ENCODE measurements at places on chromosomes 3 and 15. TPM values are rescaled to one million over a fixed set of nuclear protein-coding genes. Genes with fewer than 3 reads are reported as not detected.
A peak's percentile ranks its signal among the peaks of the same experiment; 100 is the strongest.

Gene ACTRT3
- total RNA-seq = 1.1 TPM

Gene GOLGA8R
- 1.5 TPM for total RNA-seq

Gene AADACL2
- not detected for total RNA-seq

Gene ADGRG7
- not detected for total RNA-seq

GRCh38 chr3:37660782-37661181 lies 200.9 kb upstream of the CTDSPL start:
- H3K27ac ChIP-seq = no peak overlapping the region
- H3K27me3 ChIP-seq = peaks cover 1% of the 10 kb centered on the region
- no peak for DNase-seq
- peaks cover 1% of the 10 kb centered on the region for H3K4me1 ChIP-seq

DNA sequence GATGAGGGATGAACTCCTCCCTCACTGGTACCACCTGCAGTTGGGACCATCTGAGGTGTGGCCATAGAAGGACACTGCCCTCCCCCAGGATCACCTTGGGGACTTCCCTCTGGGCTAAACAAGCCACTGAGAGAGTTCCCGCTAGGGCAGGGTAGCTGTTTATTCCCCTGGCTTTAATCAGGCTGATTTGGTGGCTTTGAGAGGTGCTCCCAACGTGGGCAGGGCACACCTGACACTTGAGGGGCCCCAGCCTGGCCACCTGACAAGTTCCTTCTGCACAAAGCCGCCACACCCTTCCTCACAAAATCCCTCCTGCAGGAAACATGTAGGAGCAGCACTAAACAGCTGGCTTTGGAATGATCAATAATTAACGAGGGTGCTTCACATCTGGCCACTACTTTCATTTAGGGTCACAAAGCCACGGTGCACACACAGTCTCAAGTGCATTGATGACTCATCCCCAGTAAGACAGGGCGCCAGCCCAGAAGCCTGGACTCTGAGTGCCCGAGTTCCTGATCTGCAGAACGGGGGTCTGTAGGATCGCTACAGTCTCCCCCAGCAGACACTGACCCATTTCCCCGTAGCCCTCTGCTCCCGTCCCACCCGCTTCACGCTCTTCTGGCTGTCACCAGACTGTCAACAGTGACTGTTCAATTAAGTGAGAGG lies 75.1 kb downstream of the ATP10A start:
- H3K27me3 ChIP-seq = no peaks in the 10 kb centered on the region
- peak overlapping the region; percentile 24 for H3K27ac ChIP-seq
- no peak for DNase-seq
- no peak overlapping the region for H3K4me3 ChIP-seq

DNA sequence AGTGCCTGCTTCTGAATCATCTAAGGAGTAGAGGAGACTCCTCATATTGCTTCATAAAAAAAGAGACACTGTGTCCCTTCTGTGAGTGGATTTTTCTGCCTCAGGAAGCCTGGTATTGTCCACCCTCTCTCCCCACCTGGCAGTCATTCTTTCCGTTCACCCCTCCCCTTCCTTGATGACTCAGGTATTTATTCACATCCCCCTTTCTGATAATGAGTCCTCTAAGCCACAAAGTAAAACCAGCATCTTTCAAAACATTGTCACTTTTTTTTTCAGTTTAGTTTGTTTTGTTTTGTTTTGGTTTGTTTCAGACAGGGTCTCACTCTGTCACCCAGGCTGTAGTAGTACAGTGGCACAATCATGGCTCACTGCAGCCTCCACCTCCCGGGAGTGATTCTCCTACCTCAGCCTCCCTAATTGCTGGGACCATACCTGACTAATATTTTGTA lies 65.2 kb upstream of the UBE2E1 start:
- peaks cover 25% of the 10 kb centered on the region for H3K27me3 ChIP-seq
- H3K27ac ChIP-seq = peak overlapping the region; percentile 68
- peaks cover 10% of the 10 kb centered on the region for H3K4me1 ChIP-seq
- H3K36me3 ChIP-seq = no peaks in the 10 kb centered on the region
- peak; percentile 75 for DNase-seq

DNA sequence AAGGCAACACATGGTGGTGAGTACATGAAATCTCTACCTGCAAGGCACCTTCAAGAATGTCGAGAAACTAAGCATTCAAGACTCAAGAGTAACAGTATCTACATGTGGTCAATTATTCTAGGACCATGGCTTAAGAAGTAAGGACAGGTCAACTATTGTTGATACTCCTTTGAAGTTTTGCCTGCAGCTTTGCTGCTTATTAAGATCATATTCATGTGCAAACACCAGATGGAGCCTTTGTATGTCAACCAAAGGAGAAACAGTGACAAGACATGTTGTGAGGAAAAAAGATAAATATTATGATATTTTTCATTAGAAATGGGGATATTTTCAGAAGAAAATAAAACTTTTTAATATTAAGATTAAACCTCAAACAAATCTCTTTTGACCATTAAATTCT lies 52.3 kb upstream of the FGF7 start:
- H3K36me3 ChIP-seq = no peaks in the 10 kb centered on the region
- H3K27ac ChIP-seq = no peak overlapping the region
- H3K4me3 ChIP-seq = no peak overlapping the region
- no peak for DNase-seq

GRCh38 chr3:81713031-81713430 lies 48.4 kb downstream of the GBE1 start:
- H3K4me1 ChIP-seq = no peaks in the 10 kb centered on the region
- no peak overlapping the region for H3K27ac ChIP-seq
- H3K4me3 ChIP-seq = no peak overlapping the region
- no peak for DNase-seq
- H3K36me3 ChIP-seq = peaks cover 4% of the 10 kb centered on the region
- H3K27me3 ChIP-seq = no peaks in the 10 kb centered on the region

- H3K27me3 ChIP-seq = no peaks in the 10 kb centered on the region
- peaks cover 14% of the 10 kb centered on the region for H3K4me1 ChIP-seq
- no peak for DNase-seq
- H3K4me3 ChIP-seq = no peak overlapping the region
- H3K27ac ChIP-seq = no peak overlapping the region
These were observed 5.1 kb upstream of the TASOR start for GRCh38 chr3:56688191-56688590.

DNA sequence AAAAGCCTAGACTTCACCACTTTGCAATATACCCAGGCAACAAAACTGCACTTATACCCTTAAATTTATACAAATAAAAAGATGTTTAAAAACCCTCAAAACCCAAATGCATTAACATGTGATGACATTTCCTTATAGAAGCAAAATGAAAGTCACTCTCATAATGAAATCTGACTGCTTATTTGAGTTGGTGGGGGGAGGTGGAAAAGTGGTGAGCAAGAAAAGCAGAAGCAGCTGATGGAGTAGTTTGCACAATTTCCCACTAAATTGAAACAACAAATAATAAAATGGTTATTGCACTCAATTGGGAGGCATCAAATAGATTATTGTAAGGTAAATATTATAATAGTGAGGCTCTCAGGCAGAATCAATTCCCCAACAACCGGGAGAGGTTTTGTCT lies 54.0 kb upstream of the GADL1 start:
- H3K27me3 ChIP-seq = no peaks in the 10 kb centered on the region
- no peaks in the 10 kb centered on the region for H3K4me1 ChIP-seq
- no peak overlapping the region for H3K27ac ChIP-seq

DNA sequence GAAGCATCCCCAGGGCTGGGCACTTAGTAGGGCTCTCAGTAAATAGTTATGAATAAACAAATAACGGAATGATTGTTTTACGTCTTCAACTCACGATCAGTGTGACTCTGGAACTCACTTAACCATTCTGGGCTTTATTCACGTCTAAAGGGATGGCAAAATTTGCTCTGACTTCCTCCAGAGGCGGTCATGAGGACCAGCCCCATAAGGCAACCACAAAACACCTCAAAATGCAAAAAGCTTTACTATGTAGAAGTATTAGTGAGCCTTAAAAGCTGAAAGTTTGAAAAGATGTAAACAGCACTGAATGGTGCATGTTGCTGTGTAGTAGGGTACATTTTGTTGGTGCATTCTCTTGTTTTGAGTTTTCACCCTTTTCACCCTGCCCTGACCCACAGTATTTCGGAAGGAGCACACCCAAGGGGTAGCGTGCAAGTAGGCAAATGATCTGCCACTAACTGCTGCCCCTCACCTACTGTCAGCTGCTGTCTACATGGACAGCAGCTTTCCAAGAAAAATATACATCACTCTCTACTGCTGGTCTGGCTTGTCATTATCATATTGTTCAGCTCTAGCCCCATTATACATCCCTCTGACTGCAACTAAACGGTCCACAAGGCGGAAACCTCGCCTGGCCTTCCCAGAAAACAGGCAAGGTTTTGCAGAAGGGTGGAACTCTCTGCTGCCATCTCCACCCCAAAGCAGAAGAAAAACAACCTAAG lies 308.5 kb upstream of the PROK2 start:
- no peaks in the 10 kb centered on the region for H3K27me3 ChIP-seq
- no peak overlapping the region for H3K27ac ChIP-seq
- no peaks in the 10 kb centered on the region for H3K36me3 ChIP-seq
- H3K4me1 ChIP-seq = peaks cover 18% of the 10 kb centered on the region
- DNase-seq = no peak
